ENCODE measurements at places on chromosomes 7 and 10. TPM values are rescaled to one million over a fixed set of nuclear protein-coding genes. Genes with fewer than 3 reads are reported as not detected.

Gene TNS3
- total RNA-seq = 27.5 TPM

Gene INA
- total RNA-seq = 0.99 TPM

Gene GRM3
- total RNA-seq = not detected

Gene ZNF425
- 7.4 TPM for total RNA-seq

Gene AOC1
- total RNA-seq = not detected

Gene EXOC6
- 15.9 TPM for total RNA-seq

Gene KCNH2
- 0.33 TPM for total RNA-seq

Gene AGAP6
- 3.6 TPM for total RNA-seq

Gene CCM2
- total RNA-seq = 62.2 TPM

Gene TMEM270
- total RNA-seq = not detected

Gene GNGT1
- not detected for total RNA-seq

Gene HOXA11
- total RNA-seq = under 0.01 TPM

Gene TLX1
- total RNA-seq = not detected

Gene AKR1C8
- total RNA-seq = not detected

Gene FRMPD2
- total RNA-seq = not detected

Gene IQUB
- total RNA-seq = 0.83 TPM

Gene OR6B1
- total RNA-seq = not detected
